Amniotic stem cell (primary cell): ENCODE measurements at places on chromosomes 6 and 20.
A peak's percentile ranks its signal among the peaks of the same experiment; 100 is the strongest.

- DNase-seq, result no peak
Measured at GRCh38 chr6:7424967-7425807, 35.6 kb downstream of the RIOK1 start.

DNA sequence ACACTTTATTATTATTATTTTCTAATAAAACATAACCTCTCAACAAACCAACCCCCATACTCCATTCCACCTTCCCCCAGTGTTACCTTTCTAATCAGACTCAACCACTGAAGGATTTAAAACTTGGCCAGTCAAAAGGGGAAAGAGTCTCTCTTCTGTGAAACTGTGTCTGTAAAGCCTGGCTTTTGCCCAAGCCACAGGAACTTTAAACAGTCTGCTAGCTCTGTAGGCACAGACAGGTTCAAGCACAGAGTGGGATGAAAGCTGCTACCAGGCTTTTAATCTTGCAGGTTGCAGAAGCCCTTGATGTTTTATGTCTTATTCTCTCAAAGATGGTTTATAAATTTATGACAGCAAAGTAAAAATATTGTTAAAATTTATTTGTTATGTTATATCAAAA, 585.7 kb downstream of the TENT5A start:
- peak; percentile 3 for DNase-seq

GRCh38 chr6:111486921-111487320, 3.9 kb upstream of the REV3L start:
- no peak for DNase-seq

GRCh38 chr6:37100745-37101144, 69.2 kb upstream of the PIM1 start:
- no peak for DNase-seq

- DNase-seq, result no peak
Measured at GRCh38 chr6:1678201-1678600, 68.5 kb downstream of the FOXC1 start.

- peak; percentile 30 for DNase-seq
Measured at GRCh38 chr6:80541181-80541580, 434.7 kb downstream of the BCKDHB start.

DNA sequence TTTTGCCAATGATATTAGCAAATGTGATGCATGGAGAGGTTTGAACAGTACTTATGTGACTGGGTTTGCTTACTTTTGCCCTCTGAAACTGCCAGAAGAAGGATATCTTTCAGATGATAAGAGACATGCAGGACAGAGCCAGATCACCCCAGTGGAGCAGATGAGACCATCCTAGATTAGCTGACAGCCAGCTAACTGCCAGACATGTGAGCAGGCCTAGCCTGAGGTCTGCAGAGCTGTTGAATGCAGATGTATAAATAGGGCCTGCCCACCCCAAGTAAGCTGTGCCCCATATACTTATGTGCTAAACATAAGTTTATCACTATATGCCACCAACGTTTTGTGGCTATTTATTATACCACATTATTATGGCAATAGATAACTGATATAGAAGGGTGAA, 5.9 kb downstream of the ZSCAN31 start:
- no peak for DNase-seq

DNA sequence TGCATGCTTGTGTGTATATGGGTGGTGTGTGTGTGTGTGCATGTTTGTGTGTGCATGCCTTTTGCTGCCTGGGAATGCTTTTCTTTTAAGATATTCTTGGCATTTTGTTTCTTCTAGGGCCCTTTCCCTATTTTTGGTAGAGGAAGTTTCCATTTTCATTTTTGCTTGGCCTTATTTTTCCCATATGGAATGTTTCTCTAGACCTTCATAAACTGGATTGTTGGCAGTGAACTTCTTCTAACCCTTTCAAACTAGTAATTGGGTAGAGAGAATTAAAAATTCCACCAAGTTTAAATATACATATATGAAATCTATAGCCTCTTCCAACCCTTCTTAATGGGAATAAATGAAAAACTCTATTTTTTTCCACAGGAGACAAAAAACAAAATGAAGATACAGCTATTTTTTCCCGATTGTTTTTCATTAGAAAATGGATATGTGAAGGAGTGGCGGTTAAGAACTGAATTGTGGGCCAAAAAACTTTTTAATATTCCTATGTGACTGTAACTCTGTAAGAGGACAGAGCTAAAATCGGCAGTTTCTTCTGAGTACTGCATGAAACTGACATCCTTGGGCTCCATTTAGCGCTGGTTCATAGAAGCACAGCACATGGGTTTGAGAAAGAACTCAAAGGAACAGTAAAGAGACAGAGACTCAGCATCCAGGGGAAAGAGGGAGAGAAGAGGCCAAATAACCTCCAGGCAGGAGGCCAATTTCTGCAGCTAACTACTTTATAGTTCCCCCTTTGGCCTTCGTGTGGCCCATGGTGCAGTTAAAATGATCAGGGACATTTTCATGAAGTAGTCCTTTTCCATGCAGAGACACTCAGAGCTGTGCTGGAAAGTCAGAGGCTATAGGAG, 102.1 kb downstream of the TMEM170B start:
- DNase-seq, result no peak

DNA sequence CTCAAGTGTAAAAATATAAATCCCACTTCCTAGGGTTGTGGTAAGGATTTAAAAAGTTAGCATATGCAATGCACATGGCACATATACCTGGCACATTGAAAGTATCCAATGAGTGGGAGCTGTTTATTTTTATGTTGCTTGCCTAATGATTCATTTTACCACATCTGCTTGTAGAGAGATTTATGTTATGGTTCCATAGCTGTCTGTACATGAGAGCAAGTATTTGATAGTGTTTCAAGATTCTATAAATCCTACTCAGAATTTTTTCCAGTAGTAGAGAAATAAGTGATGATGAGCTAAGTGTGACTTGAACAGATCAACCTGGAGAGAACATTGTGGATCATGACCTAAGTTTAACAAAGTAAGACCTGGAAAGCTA, 125.3 kb upstream of the SPTLC3 start:
- DNase-seq, result no peak

DNA sequence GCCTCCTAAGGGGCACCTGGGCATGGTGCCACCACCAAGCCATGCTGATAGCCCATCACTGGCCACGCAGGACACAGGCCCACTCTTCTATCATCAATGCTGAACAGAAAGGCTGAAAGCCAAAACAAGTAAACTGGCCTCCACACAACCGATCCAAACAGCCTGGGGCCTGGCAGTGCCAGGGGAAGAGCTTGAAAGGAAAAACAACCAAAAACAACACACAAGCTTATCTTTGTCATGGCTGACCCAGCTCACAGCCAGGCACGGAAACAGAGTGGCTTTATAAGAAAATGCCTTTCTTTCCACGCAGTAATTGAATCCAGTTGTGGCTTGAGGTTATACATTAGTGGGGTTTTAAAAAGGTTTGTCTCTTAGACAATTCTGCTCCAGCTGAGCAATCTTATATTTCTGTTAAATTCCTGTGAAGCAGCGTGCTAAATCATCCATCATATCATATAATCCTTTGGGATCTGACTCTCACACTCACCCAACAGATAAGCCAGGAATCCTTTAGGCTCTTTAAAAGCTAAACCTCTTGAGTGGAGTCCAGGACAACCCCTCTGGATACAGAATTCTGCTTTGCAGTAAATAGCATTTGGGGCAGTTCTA, 65.4 kb upstream of the SLC22A16 start:
- DNase-seq, result no peak

DNA sequence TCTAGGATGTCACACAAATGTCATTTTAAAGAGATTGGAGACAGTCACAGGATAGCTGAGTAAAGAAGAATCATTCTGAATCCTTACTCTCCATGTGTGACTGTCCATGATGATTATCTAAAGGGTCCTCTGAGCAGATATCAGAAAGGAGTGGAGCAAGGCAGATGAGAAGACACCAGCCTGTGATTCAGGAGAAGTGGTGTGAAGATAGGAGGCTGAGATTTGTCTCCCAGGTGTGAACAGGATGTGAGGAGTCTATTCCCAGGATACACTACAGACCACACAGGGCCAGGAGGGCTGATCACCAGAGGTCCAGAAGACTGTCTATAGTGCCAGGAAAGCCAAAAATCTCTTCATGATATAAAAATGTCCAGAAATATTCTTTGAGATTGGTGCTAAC, 27.0 kb downstream of the RWDD2A start:
- no peak for DNase-seq

- DNase-seq, result no peak
Measured at GRCh38 chr6:127118298-127119101, at the start of gene RSPO3. TSS of gene RSPO3 (plus strand) at chr6:127118671. CDS start at chr6:127119193, 522 bp downstream.

GRCh38 chr6:155495011-155495768, 39.6 kb upstream of the NOX3 start:
- DNase-seq, result peak; percentile 33

DNA sequence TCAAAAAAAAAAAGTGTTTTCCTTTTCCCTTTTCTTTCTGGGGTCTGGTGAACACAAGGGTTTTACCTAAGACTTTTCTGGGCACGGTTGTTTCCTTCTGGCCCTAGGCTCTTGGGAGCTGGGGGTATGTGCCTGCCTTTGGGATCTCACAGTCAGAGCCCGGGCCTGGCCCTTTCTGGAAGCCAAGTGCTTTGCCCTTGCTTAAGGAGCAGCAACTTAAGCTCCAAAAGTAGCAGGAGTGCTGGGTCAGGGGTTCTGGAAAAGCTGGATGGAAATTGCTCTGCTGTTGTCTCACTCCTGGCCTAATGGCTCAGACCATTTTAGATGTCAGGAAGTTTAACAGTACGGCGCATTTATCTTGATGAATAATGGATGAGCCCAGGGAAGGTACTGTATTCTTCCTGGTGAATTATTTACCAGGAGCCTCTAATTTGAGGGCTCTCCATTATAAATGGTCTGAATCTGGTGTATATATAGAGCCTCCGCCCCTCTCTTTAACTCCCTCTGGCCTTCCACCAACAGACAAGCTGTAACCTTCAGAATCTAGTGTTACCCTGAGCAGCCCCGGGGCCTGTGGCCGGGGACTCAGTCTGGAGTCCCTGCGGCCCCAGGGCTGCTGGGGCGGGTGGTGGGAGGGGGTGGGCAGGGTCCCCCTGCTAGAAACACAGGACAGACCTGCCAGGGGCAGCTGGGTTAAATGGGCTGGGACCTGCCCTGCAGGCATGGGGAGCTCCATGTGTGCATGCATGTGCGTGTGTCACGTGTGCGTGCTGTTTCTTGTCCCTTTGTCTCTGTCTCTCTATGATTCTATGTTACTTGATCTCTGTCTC, 37.5 kb downstream of the PTK7 start:
- DNase-seq, result no peak

DNA sequence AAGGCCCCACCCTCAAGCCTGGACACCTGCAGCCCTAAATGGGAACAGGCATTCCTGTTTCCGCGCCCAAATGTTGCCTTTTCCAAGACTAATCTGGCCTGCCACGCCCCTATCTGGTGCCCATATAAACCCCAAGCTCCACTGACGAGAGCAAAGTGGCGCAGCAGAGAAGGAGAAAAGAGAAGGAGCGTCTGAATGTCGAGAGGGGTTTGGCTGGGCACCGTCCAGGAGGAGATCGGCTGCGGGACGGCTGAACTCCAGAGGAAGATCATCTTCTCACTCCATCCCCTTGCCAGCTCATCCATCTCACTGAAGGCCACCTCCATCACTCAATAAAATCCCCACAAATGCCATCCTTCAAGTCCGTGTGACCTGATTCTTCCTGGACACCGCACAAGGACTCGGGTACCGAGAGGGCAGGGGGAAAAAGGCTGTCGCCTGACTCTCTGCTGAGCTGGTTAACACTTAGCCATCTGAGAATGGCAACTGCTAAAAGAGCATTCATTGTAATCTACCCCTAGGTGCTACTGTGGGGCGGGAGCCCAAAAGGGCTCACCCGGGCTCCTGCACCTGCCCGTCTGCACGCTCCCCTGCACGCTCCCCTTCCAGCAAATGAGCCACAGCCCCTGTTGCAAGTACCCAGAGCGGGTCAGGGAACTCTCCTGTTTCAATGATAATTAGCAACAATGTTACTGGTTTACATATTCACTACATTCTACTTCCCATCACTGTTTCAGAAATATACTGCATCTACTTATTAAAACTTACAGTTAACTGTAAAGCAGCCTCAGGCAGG, 23.5 kb downstream of the TAF4 start:
- no peak for DNase-seq

DNA sequence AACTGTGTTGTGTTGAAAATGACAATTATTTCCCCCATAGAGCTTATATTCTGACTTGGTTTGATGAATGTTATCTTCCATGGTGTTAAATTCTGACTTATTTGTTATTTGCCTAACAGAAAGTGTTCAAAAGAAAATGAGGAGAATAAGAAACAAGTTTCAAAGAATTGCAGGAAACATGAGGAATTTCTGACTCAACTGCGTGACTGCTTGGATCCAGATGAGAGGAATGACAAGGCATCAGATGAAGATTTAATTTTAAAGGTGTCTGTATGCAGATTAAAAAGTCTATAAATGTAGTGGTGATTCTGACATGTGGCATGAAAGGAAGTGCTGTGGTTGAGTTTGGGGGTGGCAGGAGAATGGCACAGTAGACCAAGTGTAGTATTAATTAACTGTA, 50.6 kb downstream of the CCDC170 start:
- DNase-seq, result no peak
